ENCODE measurements at places on chromosomes 3 and 15.

DNA sequence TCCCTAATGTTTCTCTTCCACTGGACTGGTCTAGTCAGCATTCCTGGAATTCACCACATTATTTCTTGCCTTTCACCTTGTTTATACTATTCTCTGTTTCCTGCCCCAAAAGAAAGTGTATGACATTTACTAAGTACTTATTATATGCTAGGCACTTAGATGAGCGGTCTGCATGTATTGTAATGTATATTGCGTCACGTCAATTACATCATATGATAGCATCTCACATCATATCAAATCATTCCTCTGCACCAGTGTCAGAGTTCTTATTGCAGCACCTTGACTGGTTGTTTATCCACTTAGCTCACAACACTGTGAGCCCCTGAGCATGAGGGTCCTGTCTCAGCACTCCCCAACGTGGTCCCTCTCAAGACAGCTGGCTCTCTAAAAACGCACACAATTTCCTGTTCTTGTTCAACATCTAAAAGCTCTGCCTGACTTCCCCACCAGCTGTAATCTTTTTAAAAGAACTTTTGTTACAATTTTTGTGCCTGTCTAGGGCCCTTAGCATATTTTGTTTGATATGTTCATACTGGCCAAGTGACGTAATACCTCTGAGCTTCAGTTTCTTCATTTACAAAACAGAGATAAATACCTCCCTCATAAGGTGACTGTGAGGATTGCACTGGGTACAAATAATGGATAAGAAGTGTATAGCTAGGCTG lies 58.8 kb downstream of the ARHGAP31 start:
- DNase-seq, result no peak

GRCh38 chr3:123431658-123432324 lies 17.1 kb downstream of the ADCY5 start:
- no peak for DNase-seq

- peak; percentile 51 for DNase-seq
Measured at GRCh38 chr15:92069308-92070250, 216.1 kb downstream of the SLCO3A1 start.

GRCh38 chr3:133894353-133895207 lies 1.1 kb downstream of the RAB6B start:
- no peak for DNase-seq

- no peak for DNase-seq
Measured at GRCh38 chr3:50982540-50983325, 308.0 kb downstream of the DOCK3 start.

- DNase-seq, result no peak
Measured at GRCh38 chr15:77759896-77760592, 127.3 kb upstream of the LINGO1 start.

- DNase-seq, result no peak
Measured at GRCh38 chr15:38197553-38197952, 55.1 kb upstream of the SPRED1 start.

GRCh38 chr3:128784232-128784631 lies 58.2 kb downstream of the RAB7A start:
- peak; percentile 73 for DNase-seq

- no peak for DNase-seq
Measured at GRCh38 chr3:181265750-181266333, 276.3 kb upstream of the DNAJC19 start.

GRCh38 chr3:189710620-189711402 lies 79.6 kb downstream of the TP63 start:
- no peak for DNase-seq

- no peak for DNase-seq
Measured at GRCh38 chr3:185272033-185272432, 18.2 kb upstream of the EHHADH start.
